NCI-H2081 (cell line): ENCODE measurements at places on chromosomes 12 and 14.

GRCh38 chr12:93570552-93571364 lies 1.7 kb upstream of the SOCS2 start:
- DNase-seq = peak; percentile 81

- DNase-seq = no peak
Measured at GRCh38 chr14:32366256-32366879, 37.3 kb downstream of the AKAP6 start.

DNA sequence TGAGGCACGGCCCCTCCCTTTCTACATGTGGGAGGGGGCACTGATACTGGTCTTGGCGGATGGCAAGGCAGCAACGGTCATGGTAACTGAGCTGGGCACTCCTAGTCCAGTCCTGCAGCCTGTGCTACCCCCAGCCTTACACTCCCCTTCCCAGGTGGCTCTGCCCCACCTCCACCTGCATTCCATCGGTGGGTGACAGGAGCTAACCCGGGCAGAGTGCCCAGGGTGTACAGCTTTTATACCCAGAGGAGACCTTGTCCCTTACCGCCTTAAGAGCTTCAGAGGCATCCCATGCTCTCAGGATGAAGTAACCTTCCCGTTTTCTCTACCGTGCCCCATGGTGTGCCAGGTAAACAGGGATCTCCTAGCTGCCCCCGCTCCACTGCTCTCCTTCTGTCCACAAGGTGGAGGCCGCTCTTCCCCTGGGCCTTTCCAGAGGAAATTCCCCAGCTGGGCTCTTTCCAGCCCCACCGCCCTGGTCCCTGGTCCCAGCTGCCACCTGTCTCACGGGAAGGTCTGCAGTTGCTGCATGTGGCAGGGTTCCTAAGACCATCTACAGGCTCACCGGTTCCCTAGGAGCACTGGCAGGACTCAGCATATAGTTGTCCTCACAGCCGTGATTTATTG lies 20.5 kb downstream of the BRI3BP start:
- peak; percentile 18 for DNase-seq

DNA sequence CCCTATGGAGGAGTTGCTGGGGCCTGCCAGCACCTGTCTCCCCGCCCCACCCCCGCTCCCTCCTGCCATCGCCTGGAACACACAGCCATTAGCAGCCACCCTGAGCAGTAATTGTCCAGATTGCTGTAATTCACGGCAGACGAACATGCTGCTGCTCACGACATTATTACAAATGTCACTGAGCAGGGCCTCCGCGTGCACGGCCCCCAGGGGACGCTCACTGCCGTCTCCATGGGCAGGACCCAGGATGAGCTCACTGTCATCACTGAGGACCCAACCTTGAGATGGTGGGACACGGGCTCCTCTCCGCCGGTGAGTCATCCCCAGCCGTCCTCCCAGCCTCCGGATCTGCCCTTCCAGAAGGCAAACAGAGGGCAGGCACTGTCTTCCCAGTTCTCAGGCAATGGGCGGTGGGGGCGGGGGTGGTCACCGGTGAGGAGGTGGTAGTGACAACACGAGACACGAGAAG lies 100.4 kb downstream of the RFLNA start:
- peak; percentile 90 for DNase-seq

DNA sequence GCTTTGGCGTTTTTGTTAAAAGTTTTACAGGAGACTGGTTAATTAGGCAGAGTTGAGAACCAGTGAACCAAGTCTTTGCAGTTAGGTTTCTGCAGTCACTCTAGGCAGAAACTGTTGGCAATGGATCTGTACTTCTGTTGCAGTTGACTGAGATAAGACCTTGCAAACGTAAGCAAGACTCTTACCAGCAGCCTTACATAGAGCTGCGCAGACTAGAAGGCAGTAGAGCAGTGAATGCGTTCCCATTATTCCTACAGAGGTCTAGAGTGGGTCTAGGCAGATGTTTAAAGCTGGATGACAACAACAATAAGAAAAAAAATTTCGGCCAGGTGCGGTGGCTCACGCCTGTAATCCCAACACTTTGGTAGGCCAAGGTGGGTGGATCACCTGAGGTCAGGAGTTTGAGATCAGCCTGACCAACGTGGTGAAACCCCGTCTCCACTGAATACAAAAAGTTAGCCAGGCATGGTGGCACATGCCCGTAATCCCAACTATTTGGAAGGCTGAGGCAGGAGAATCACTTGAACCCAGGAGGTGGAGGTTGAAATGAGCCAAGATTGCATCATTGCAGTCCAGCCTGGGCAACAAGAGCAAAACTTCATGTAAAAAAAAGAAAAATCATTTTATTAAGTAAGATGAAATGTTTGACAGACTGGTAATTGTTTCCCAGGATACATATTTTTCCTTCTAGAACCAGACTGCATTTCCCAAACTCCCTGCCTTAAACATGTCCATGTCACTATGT lies 12.3 kb downstream of the RNASE9 start:
- DNase-seq = no peak

- no peak for DNase-seq
Measured at GRCh38 chr12:23057571-23057970, 432.6 kb downstream of the ETNK1 start.

GRCh38 chr12:22803725-22804124 lies 178.8 kb downstream of the ETNK1 start:
- no peak for DNase-seq
